Body of pancreas (tissue), 4 donors: ENCODE measurements at places on chromosomes 13 and 19. TPM values are rescaled to one million over a fixed set of nuclear protein-coding genes. Genes with fewer than 3 reads are reported as not detected.

The ZNF534 gene
- total RNA-seq = not detected

DNA sequence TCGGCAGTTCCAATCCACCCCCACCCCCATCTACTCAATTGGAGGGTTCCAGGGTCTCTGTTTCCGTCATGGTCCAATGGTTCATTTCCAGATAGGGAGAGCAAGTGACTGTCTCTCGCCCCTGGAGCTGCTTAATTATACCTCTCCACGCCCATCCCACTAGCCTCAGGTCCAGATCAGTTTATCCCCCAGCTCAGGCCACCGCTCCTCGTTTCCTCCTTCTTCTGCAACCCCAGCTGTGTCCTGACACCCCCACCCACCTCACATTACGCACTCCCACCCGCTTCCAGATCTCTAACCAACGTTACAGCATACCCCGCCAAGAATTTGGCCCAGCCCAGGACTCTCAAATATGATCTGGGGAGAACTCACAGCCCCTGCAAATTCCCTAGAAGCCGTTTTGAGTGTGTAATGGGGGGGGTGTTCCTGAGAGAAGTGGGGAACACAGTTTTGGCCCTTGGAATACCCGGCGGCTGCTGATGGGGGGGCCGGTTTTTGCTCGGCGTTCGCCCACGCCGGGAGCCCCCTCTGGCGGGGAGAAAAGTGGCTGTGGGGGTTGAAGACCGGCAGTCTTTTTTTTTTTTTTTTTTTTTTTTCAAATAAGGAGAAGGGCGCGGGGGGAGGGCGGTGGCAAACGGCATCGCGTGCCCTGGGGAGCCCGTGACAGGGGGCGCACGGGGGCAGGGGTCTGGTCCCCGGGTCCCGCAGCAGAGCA lies 1.7 kb upstream of the PDE4A start:
- peaks cover 24% of the 10 kb centered on the region for H3K27me3 ChIP-seq
- H3K4me3 ChIP-seq = no peak overlapping the region
- peaks cover 40% of the 10 kb centered on the region for H3K4me1 ChIP-seq
- no peak overlapping the region for H3K27ac ChIP-seq
- H3K36me3 ChIP-seq = no peaks in the 10 kb centered on the region

GRCh38 chr13:106284358-106284757 lies 251.1 kb downstream of the EFNB2 start:
- no peak for DNase-seq
- no peak overlapping the region for H3K27ac ChIP-seq
- no peak overlapping the region for H3K4me3 ChIP-seq
- H3K4me1 ChIP-seq = no peaks in the 10 kb centered on the region

GRCh38 chr13:56396318-56396717 lies 744.4 kb upstream of the PRR20A start:
- no peak overlapping the region for H3K27ac ChIP-seq
- no peak overlapping the region for H3K4me3 ChIP-seq

The ZNF728 gene
- not detected for total RNA-seq

GRCh38 chr13:99747403-99747710 lies 224.2 kb downstream of the ZIC5 start:
- no peak for DNase-seq
- H3K36me3 ChIP-seq = no peaks in the 10 kb centered on the region
- no peak overlapping the region for H3K4me3 ChIP-seq
- H3K27me3 ChIP-seq = no peaks in the 10 kb centered on the region
- H3K27ac ChIP-seq = no peak overlapping the region

The CA11 gene
- total RNA-seq = 2.9 TPM

DNA sequence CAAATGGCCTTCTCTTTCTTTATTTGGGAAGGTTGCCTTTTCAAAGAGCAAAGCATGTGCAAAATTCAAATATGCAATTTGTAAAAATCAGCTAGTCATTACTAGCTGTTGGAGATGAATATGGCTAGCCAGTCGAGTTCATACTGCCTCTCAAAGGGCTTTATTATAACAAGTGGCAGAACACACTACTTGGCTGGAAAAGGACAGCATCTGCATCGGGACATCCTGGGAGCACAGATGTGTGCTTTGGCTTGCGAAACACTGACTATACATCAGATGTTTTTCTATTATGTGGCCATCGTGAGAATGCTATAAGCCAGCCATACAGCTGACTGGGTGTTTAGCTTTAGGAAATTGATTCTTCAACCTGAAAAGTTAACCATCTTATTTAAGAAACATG lies 424.2 kb downstream of the KCTD12 start:
- no peaks in the 10 kb centered on the region for H3K27me3 ChIP-seq
- H3K27ac ChIP-seq = no peak overlapping the region
- DNase-seq = no peak
- no peak overlapping the region for H3K4me3 ChIP-seq

The KLC3 gene
- total RNA-seq = 11.7 TPM

The KIRREL2 gene
- total RNA-seq = 42.5 TPM

The CERS1 gene
- 0.66 TPM for total RNA-seq

DNA sequence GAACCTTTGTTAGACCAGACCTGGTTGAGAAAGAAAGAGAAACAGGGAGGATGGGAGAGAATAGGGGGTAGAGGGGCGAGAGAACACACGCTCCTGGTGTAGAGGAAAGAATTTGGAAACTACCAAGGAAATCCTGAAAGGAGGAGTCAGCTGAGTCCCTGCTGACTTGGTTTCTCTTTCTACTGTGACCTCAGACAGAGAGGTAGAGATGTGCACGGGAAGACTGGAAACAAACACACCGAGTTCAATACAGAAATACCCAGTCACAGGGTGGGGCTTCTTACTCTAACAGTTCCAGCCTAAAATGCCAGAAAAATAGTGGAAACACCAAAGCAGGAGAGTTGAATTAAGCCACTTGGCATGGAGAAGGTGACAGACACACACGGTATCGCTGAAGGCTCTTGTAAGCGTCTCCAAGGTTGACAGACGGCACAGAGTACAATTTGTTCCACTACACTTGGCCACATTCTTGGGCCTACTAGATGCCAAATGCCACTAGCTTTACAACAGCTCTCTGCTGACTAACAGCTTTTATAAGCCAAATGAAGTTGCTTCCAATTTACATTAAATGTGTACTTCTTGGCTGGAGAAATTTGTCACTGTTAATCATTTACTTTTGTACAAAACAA lies 28.1 kb downstream of the LATS2 start:
- no peaks in the 10 kb centered on the region for H3K36me3 ChIP-seq
- no peaks in the 10 kb centered on the region for H3K27me3 ChIP-seq
- DNase-seq = peak; percentile 86
- H3K4me1 ChIP-seq = peaks cover 48% of the 10 kb centered on the region
- peak overlapping the region; percentile 90 for H3K27ac ChIP-seq

GRCh38 chr13:26965952-26966700 lies 205.5 kb downstream of the USP12 start:
- peak; percentile 69 for DNase-seq
- peaks cover 85% of the 10 kb centered on the region for H3K4me1 ChIP-seq
- no peak overlapping the region for H3K4me3 ChIP-seq
- no peaks in the 10 kb centered on the region for H3K36me3 ChIP-seq

The GGACT gene
- 4.9 TPM for total RNA-seq

The CLDND2 gene
- not detected for total RNA-seq

- no peaks in the 10 kb centered on the region for H3K27me3 ChIP-seq
- no peaks in the 10 kb centered on the region for H3K36me3 ChIP-seq
- DNase-seq = peak; percentile 13
These were observed 9.7 kb upstream of the RASA3 start for GRCh38 chr13:114142137-114142550.

- H3K4me1 ChIP-seq = no peaks in the 10 kb centered on the region
- no peak overlapping the region for H3K27ac ChIP-seq
These were observed 23.2 kb upstream of the GPC5 start for GRCh38 chr13:91375116-91375729.

- H3K4me3 ChIP-seq = no peak overlapping the region
- H3K36me3 ChIP-seq = no peaks in the 10 kb centered on the region
- H3K27ac ChIP-seq = no peak overlapping the region
- H3K4me1 ChIP-seq = no peaks in the 10 kb centered on the region
- peak; percentile 22 for DNase-seq
These were observed 16.7 kb downstream of the TSKS start for GRCh38 chr19:49746206-49746958.

- H3K27me3 ChIP-seq = peaks cover 8% of the 10 kb centered on the region
- H3K36me3 ChIP-seq = no peaks in the 10 kb centered on the region
- DNase-seq = peak; percentile 53
- H3K4me1 ChIP-seq = peaks cover 10% of the 10 kb centered on the region
- no peak overlapping the region for H3K4me3 ChIP-seq
These were observed 29.9 kb downstream of the EFNA2 start for GRCh38 chr19:1315470-1316166.

- no peak overlapping the region for H3K27ac ChIP-seq
- H3K4me1 ChIP-seq = no peaks in the 10 kb centered on the region
- H3K27me3 ChIP-seq = no peaks in the 10 kb centered on the region
- no peak overlapping the region for H3K4me3 ChIP-seq
- no peak for DNase-seq
- H3K36me3 ChIP-seq = no peaks in the 10 kb centered on the region
These were observed 207.9 kb downstream of the TM9SF2 start for GRCh38 chr13:99709134-99709533.

The TGFB1 gene
- total RNA-seq = 7.8 TPM

The ANGPTL8 gene
- not detected for total RNA-seq

DNA sequence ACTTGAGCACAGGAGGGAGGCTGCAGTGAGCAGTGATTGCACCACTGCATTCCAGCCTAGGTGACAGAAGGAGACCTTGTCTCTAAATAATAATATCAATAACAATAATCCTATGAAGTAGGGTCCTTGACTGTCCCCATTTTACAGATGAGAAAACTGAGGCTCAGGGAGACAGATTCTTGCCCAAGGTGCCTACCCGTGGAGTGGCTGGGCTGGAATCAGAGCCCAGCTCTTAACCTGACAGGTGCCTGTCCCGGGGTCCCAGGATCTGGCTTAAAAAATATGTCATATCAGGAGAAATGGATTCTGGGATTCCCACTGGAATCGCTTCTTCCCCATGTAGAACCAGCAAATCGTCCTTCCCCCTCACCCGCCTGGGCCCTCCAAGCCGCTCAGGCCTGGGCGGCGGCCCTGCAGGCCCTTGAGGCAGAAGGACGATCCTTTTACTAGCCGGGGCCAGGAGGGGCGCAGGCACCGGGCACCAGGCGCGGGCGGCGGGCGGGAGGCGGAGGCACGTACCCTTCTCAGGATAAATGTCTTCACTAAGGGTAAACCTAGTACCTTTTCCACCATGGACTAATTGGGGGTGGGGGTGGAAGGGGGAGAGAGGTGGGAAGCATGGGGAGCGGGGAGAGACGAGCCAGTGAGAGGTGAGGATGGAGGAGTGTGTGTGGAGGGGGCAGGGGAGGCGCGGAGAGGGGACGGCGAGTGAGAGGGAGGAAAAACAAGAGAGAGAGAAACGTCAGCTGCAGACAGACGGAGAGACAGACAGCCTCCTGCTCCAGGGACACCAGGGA lies 60.6 kb downstream of the COLGALT1 start:
- no peaks in the 10 kb centered on the region for H3K27me3 ChIP-seq
- no peaks in the 10 kb centered on the region for H3K4me1 ChIP-seq
- H3K36me3 ChIP-seq = no peaks in the 10 kb centered on the region
- H3K27ac ChIP-seq = no peak overlapping the region

GRCh38 chr19:16586991-16587832 lies 15.0 kb upstream of the SLC35E1 start:
- H3K27me3 ChIP-seq = no peaks in the 10 kb centered on the region
- peak; percentile 34 for DNase-seq
- H3K4me3 ChIP-seq = no peak overlapping the region
- H3K27ac ChIP-seq = peak overlapping the region; percentile 41

The LGALS7B gene
- not detected for total RNA-seq

DNA sequence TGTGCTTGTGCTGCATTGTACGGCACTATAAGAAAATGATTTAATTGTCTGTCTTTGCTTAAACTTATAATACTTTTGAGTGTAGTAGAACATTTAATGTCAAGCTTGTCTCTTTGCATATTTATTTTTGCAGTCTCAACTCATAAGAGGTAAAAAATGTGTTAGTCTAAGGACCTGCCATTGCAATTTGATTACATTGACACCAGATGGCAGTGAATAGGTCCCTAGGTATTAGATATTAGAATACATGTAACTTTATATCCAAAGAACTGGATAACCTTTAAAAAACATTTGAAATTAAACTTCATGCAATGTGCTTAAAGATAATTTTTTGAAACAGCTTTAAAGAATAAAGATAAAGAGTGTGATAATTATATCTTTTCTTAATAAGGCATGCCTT lies 1421.3 kb downstream of the OLFM4 start:
- no peak overlapping the region for H3K4me3 ChIP-seq
- DNase-seq = no peak
- H3K4me1 ChIP-seq = no peaks in the 10 kb centered on the region
- H3K27me3 ChIP-seq = no peaks in the 10 kb centered on the region
- no peaks in the 10 kb centered on the region for H3K36me3 ChIP-seq
- H3K27ac ChIP-seq = no peak overlapping the region

DNA sequence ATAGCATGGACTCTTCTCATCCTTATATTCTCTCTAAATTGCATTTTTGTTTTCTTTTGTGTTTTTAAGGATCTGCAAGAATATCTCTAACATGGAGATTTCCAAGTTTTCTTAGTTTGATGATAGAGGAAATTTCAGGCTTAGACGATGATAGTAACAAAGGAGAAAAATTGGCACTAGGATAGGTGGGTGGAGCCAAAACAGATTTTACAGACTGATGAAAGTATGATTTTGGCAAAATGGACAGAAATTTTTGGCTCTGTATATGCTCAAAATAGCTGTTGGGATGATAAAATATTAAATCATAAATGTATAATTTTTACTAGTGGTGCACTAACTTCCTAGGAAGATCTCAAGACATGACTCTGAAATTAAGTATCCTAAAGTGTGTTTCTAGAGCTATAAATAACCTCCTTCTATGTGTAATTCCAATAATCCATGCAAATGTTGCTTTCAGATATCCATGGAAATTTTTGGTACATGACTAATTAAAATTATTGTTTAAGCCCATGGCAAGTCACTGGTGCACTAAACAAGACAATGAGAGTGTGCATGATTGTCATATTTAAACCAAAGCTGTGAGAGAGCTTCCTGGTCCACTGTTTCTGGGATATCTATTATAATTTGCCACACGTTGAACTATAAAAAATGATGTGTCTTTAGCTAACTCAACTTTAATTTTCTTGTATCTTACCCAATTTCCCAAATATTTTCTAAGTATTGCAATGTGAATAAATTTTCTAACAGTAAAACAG lies 55.8 kb upstream of the NBEA start:
- no peaks in the 10 kb centered on the region for H3K4me1 ChIP-seq
- DNase-seq = no peak
- H3K27me3 ChIP-seq = no peaks in the 10 kb centered on the region
- H3K36me3 ChIP-seq = no peaks in the 10 kb centered on the region
- no peak overlapping the region for H3K4me3 ChIP-seq

The RPL36 gene
- 280 TPM for total RNA-seq

The FUT1 gene
- 14.8 TPM for total RNA-seq

The LAIR1 gene
- 35.6 TPM for total RNA-seq

DNA sequence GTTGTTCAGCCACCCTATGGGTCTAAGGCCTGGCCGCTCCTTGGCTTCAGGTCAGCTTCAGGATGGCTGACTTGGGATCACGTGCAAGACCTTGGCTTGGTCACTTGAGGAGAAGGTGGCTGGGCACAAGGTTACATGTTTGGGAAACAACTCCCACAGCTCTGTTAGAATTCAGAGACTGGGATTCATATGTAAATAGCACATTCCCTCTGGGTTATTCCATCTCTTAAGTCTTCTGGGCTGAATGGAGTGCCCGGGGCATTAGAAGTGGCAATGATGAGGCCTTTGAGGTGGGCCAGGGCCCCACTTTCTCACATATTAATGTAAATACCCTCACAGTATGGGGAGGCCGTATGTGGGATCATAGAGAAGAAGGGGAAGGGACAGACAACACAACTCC lies 150.9 kb downstream of the EFNB2 start:
- H3K4me1 ChIP-seq = no peaks in the 10 kb centered on the region
- no peaks in the 10 kb centered on the region for H3K27me3 ChIP-seq
- DNase-seq = no peak
- no peaks in the 10 kb centered on the region for H3K36me3 ChIP-seq
